ENCODE measurements at places on chromosomes 7 and 10.
A peak's percentile ranks its signal among the peaks of the same experiment; 100 is the strongest.

DNA sequence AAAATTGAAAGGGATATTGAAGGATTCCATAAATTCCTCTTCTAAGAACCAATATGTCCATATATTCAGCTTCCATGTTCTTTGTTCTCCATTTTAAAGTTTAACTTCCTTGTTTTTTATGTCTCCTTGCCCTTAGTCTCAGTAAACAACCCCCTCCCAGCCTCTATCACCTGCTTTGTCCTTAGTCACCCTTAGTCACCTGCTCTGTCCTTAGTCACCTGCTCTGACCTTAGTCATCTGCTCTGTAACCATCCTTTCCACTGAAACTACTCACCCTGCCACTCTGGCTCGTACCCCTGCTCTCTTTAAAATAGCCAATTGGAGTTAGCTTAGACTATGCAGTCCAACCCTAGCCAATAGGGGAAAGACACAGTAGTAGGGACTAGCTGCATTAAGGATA, 136.2 kb upstream of the TMEM106B start:
- no peak for DNase-seq

DNA sequence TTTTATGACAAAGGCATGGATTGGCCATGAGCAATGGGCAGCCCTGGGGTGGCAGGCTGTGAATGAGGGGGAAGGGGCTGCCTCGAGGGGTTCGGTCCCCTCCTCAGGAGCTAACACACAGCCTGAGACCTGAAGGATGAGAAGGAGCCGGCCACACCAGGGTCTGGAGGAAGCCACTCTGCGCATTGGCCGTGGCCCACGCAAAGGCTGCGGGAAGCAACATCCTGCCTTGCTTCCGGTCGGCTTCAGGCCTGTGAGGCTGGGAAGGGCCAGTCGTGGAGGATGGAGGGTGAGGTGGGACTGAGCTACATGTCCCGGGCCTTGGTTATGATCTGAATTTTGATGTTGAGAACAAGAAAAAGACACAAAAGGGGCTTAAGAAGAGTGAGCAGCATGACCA, 49.4 kb downstream of the RGS10 start:
- no peak for DNase-seq

- no peak for DNase-seq
These were observed 403.6 kb downstream of the SEMA3D start for GRCh38 chr7:84783141-84783778.

DNA sequence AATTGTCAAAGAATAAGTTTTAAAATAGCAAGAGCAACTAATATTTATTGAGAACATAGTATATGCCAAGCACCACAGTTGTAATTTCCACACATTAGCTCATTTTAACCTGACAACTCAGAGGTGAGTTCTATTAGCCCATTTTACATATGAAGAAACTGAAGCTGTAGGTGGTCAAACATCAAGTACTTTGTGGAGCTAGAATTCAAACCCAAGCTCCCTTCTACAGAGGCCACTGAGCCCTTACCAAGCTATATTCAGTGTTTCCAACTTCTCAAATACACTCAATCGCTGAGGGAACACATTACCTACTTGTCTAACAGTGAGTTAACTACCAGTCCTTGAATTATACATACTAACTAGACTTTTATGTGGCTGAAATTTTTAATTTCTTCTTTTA, 236.6 kb downstream of the PARD3 start:
- DNase-seq = no peak

GRCh38 chr10:45380903-45381620, 7.0 kb downstream of the ALOX5 start:
- no peak for DNase-seq

DNA sequence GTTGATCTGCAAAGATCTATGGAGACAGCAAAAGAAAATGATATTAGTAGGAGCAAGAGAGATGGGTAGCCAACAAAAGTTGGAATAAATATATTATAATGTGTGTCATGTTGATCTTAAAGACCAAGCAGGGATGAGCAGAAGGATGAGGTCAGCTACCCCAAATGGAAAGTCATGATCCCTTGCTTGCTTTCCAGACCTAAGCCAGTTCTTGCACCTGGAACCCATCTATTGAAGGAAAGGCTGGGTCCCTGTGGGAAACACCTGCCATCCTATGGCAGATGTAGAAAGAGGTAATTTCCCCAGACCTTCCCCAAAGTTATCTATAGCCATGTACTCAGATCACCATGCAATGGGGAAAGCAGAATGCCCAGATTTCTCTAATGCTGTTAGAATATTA, 52.5 kb downstream of the LYZL2 start:
- no peak for DNase-seq

DNA sequence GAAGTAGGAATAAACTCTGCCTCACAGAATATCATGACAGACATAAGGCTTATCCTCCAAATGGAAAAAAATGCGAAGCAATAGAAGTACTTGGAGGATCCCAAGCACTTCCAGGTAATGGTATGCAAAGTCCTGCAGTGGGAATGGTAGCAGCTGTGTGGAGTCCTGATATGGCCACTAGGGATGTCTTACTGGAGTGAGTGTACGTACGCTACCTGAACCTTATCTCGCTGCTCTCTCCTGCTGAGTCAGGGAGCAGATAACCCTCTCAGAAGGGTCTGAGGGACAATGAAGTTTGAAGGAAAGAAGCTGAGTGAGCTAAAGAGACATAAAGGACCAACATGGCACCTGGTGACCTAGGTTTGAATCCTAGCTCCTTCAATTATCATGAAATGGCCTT, 42.2 kb downstream of the CH25H start:
- DNase-seq = no peak

DNA sequence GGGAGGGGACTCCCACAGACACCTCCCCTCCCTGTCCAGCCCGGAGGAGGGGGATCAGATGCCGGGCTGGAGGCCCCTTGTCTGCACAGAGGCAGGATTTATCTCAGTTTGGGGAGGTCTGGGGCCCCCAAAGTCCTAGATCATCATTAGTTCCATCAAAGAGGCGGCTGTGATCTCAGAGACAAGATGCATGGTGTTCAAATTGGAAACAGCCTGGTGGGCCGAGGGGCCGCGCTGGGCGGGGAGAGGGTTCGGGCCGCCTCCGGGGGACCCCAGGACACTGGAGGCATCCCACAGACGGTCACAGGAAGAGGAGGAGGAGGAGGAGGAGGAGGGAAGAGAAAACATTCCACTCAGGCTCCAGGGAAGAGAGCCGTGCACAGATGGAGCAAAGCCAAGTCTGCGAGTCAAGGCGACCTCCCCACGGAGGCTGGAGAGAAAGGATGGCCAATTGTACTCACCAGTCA, 69.5 kb upstream of the CUX1 start:
- DNase-seq = no peak

GRCh38 chr7:149801816-149802215, 28.4 kb upstream of the ZNF467 start:
- DNase-seq = no peak

DNA sequence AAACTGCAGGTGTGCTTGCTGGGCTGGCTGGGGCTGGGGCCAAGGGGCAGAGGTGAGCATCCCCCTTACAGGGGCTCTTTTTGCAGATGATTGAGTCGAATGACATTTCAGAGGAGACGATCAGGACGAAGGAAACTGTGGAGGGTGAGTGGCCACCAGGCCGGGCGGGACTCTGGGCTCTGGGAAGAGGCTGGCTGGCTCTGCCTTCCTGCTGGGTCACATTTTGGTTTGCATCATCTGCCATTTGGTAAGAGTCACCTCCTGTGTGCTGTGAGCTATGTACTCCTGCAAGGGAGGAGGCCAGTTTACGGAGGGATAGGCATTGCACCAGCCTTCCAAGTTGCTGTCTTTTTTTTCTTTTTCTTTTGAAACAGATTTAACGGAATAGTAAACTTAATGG, 73.0 kb upstream of the GTF2IRD1 start:
- DNase-seq = no peak

- no peak for DNase-seq
These were observed 73.9 kb downstream of the SH3PXD2A start for GRCh38 chr10:103781329-103782061.

DNA sequence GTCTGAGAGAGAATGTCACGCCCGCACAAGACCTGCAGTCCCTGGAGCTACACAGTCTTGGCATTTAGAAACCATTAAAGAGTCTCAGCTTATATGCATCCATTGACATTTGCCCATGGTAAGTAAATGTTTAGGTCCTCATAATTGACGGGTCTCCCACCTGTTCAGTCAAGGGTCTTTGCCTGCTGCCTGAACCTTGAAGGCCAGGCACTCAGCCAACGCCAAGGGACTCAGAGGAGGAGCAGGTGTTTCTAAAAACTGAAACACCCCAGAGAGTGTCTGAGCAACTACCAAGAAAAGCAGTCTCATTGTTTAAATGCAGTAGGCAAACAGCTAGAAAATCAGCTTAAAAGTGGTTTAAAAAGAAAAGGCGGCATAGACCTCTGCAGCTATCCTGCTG, 264.7 kb upstream of the AKR1E2 start:
- DNase-seq = peak; percentile 26

- peak; percentile 5 for DNase-seq
These were observed 14.1 kb upstream of the CXCL12 start for GRCh38 chr10:44398747-44399658.

DNA sequence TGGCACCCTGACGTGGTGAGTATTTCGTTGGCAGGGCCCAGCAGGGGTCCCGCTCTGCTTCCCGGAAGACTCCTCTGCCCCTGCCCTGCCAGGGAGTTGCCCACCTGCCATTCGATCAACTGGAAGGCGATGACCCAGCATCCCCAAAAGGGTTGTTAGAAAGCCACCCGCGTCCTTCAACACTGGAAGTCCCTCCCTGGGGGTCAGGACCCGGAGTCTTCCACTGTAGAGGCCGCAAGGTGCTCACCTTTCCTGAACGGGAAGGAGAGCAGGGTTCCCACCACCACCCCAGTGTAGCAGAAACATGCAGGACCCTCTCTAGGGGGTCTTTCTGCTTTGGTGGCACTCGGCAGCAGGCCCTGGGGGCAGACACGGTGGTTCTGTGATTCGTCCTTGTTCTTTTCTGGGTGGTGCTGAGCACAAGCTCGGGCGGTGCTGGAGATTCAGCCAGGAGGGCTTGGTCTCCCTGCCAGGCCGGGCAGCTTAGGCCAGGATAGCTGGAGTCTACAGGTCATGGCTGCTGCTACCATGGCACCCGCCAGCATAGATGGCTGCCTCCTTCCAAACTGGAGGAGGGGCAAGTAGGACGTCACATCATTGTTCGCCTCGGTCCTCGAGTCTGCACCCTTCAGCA, 19.6 kb upstream of the DPYSL4 start:
- no peak for DNase-seq

- no peak for DNase-seq
These were observed 54.4 kb downstream of the MYPN start for GRCh38 chr10:68163735-68164134.

Measured in femur (tissue), 1 donor.